ENCODE measurements at places on chromosomes 1 and 21.

DNA sequence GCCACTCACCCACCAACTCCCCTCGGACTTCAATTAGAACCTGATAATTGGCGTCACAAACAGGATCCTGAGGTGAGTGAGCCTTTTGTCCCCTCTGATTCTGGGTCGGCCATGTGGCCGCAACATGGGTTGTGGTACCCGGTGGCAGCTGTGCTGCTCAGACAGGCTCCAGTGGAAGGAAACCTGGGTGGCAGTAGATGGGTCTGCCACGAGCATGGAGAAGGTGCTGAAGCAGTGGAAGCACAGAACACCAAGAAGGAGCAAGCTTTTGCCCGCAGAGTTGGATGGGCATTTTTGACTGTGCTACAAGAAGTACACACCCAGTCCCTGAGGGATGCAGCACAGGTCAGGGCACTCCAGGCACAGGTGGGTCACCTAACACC lies 16.5 kb upstream of the UBE2U start:
- DNase-seq: no peak

DNA sequence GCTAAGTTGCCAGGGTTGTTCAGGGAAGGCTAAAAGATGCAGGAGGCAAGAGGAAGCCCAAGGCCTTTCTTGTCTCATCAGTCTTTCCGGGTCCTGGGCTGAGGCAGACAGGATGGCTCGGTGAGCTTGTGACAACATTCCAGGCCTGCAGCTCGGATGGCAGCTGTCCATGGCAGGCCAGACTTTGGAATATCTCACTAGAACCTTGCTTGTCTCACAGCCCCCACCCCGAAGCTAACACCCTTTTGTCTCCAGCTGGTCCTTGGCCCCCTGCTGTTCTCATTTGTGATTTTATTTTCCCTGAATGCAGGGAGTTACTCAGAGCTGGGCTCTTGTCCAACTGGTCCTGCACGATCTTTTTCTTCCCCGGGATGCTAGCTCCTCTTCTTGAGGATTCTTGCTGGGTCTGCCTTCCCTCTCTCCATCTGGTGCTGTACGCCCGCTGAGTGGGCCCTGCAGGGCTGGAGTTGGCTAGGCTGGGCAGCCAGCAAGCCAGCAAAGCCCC lies 477.2 kb upstream of the CAMK1G start:
- DNase-seq: no peak

DNA sequence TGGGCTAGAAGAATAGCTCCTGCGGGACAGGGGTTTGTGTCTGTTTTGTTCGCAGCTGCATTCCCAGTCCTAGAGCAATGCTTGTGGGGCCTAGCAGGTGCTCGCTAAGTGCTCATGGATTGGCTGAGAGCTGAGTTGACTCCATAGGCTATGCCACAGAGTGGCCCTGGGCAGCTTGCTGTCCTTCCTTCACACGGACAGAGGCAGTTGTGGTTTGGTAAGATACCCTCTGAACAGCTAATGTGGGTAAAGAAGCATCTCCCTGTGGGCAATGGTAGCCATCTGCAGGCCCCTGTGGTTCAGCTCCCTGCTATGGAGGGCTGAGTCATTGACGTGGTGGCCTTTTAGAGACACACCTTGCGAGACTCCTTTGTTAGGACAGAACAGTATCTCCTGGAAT lies 23.5 kb upstream of the LBR start:
- DNase-seq: peak; percentile 7

DNA sequence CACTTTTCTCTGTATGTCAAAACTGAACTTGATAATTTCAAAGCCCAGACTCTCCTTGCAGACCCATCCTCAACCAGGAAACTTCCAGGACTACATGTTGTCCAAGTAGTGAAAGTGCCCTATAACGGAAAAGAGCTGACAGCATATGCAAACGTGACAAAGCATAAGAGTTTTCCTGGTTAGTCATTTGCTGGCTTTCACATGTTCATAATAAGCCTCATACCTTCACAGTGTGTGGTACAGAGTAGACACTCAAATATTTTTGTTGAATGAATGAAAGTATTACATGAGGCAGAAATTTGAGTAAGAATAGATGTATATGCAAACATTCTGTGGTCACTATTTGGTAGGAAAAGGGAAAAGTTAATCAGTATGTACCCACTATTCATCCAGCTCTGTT lies 473.3 kb downstream of the MRPL39 start:
- no peak for DNase-seq

GRCh38 chr1:231278100-231278790 lies 37.2 kb downstream of the GNPAT start:
- DNase-seq: no peak

DNA sequence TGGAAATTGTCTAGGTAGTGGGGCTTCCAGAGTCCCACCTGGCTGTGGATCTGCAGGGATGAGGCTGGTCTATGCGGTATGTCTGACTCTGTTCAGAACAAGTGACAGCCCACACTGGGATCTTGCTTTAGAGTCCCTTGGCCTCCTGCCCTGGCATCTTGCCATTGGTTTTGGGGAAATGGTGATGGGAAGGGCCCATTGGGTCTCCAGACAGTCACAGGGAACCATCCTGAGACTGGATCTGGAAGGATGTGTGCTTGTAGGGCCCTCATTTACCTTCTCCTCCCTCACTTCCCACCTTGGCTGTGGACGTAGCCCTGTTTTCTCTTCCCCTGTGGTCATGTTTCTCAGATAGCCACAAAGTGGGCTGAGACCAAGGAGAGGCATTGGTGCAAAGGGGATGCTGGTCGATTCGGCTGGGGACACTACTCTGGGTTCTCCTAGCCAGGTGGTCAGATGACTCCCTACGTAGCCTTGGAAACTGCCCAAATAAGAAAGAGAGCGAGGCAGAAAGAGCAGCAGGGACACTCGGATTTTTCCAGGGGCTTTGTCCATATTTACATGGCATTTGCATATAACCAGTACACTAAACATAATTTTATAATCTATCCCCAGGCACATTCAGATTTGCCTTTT lies 15.1 kb downstream of the SOX13 start:
- no peak for DNase-seq

DNA sequence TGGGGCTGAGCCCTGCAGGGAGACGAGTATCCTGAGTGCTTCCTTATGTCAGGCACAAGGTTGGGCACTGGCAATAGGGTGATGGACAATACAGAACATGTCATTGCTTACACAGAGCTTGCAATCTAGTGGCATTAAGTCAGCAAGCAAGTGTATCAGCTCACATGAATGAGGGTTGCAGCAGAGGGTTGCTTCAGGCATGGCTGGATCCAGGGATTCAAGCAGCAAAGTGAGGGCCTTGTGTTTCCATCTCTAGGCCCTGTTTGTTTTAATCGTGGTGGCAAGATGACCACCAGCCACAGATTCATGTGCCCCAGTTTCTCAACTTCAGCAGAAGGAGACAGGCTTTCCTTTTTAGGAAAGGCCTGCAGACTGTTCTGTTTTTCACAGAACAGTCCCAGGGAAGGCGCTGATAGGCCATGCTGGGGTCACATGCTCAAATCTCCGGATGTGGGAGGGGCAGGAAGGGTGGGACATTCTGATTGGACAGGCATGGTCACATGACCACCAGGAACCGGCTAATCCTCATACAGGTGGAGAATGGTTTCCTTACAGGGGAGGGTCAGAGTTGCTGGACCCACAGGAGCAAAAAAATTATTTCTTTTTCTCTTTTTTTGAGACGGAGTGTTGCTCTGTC lies 14.4 kb downstream of the PLOD1 start:
- DNase-seq: no peak

GRCh38 chr1:38088791-38089190 lies 42.2 kb upstream of the POU3F1 start:
- DNase-seq: no peak

DNA sequence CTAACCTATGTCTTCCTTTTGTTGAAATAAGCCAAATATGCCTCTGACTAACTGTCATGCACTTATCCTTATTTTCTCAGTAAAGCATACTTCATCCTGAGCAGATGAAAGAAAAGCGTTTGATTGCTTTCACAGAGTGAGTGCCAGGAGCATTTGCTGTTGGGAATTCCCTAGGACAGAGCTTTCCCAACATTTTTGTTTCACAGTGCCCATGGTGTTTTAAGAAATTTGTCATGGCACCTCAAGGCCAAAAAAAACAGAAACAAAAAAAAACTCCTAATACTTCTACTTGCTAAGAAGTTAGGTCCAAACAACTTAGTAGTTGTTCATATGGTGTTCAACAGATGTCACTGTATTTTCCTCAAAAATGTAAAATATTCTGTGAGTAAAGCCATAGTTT lies 120.8 kb upstream of the BMP8A start:
- DNase-seq: no peak

DNA sequence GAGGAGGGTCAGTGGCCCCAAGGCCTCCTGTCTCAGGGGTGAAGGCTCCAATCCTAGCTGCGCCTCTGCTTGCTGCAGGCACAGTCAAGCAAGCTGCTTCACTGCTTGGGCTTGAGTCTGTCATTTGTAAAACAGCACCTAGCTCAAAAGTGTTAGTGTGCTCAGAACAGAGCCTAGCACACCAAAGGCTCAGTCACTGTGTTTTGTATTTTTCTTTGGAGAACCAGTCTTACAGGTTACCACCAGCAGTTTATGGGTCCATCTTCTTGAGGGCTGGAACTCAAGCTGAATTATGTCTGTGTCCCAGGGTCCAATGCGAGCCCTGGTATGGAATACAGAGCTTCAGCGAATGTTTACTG lies 113.6 kb downstream of the DMRTB1 start:
- DNase-seq: peak; percentile 29

DNA sequence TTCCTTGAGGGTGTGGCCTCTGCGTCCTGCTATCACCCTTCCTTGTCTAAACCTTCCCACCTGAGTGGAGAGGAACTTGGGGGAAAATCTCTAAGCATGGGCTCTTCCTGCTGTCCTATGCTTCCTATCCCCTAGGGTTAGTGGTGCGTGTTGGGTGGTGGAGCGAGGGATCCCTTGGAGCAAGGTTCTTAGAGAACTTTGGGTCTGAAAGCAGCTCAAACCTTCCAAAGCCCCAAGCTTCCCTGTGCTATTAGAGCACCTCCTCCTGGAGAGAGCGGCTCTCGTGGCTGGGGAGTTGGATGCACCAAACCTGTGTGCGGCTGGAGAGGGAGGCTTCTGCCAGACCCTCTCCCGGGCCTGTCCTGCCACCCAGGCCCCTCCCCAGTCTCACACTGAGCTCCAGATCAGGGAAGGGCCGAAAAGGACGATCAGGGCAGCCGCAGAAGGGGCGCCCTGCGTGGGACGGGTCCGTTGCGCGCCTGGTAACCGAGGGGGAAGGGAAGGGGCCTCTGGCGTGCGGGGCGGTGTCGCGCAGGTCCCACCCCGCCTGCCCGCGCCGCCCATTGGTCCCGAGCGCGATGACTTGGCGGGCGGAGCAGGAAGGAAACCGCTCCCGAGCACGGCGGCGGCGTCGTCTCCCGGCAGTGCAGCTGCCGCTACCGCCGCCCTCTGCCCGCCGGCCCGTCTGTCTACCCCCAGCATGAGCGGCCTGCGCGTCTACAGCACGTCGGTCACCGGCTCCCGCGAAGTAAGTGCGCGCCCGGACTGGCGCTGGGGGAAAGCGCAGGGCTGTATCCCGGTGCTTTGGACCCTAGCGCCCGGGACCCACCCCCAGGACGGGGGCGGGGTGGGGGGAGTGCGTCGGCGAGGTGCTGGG lies at the start of gene SH3BGRL3:
Gene SH3BGRL3, plus strand, starts transcription at position 631 of the 877 bp plus-strand sequence. Its CDS starts 70 bp downstream, at position 701.
- peak; percentile 86 for DNase-seq

- DNase-seq: no peak
These were observed 118.6 kb upstream of the PPP2R5A start for GRCh38 chr1:212166644-212167043.

- no peak for DNase-seq
These were observed 10.8 kb downstream of the NGF start for GRCh38 chr1:115327270-115327669.

- no peak for DNase-seq
These were observed 357.0 kb upstream of the PTBP2 start for GRCh38 chr1:96364576-96364975.

DNA sequence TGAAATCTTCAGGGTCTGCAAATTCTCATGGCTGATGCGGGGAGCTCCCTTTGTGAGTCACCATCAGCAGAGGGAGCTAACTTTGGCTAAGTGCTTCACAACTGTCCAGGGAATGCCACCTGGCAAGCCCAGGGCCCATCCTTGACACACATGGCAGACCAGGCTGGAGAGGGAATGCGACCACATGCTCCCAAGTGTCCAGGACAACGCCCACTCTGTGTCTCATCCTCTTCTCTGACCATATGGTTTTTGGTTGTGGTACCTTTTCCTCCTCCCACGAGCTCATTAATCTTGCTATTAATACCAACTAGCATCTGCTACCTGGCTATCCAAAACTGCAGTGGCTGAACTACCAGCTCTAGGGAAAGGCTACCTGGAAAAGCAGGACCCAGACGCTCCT lies 37.1 kb upstream of the CLSTN1 start:
- DNase-seq: no peak

DNA sequence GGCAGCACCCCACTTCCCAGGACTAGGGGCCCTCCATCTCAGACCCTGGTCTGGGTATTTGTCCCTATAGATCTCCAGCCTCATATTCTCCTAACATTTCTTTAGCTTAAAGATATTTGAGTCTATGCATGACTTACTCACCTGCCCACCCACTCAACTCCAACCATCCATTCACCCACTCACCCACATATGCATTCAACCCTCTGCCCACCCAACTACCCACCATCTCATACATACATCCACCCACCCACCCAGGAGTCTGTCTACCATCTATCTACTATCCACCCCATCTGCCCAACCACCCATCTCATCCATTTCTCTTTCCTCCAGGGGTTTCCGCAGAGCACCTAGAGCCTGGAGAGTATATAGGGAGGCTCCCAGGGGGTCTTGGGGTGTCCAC lies 42.7 kb downstream of the FAAH start:
- no peak for DNase-seq

DNA sequence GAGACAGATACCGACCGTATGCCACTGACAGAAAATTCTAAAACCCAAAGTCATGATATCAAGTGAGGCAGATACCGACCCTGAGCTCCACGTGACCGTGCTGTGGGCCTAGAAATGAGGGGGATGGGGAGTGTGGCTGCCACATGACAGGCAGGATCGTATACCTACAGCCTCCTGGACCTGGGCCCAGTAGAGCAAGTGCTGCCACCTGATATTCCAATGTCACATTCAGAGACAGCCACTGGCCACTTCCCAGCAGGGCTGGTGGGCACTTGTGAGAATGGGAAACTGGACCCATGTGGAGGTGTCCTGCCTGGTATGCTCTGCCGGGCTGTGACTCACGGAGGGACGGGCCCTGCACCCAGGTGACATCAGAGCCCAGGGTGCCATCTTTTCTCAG lies 44.6 kb upstream of the CLDN14 start:
- DNase-seq: no peak

DNA sequence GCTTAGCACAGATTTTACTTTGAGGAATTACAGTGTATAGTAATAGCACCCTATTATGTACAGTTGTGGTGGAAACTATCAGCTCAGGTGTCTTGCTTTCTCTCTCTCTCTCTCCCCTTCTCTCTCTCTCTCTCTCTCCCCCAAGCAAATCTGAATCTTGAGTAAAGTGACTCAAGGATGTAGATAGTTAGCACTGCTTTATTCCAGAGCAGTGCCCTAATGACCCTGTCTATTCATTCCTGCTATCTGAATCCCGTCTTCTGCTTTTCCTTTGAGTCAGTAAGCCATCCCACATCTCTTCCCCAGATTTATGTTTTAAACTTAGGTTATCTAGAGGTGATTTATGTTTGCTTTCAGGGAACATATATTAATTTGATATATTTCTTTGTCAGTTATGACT lies 5.2 kb upstream of the HPCAL4 start:
- no peak for DNase-seq

GRCh38 chr21:43712268-43712942 lies 6.5 kb upstream of the PDXK start:
- DNase-seq: peak; percentile 91

GRCh38 chr1:90007979-90008404 lies 13.1 kb downstream of the ZNF326 start:
- DNase-seq: no peak

- DNase-seq: no peak
These were observed 717.9 kb downstream of the AMY1C start for GRCh38 chr1:104467590-104467989.
